ENCODE measurements at places on chromosomes 6 and 20.

DNA sequence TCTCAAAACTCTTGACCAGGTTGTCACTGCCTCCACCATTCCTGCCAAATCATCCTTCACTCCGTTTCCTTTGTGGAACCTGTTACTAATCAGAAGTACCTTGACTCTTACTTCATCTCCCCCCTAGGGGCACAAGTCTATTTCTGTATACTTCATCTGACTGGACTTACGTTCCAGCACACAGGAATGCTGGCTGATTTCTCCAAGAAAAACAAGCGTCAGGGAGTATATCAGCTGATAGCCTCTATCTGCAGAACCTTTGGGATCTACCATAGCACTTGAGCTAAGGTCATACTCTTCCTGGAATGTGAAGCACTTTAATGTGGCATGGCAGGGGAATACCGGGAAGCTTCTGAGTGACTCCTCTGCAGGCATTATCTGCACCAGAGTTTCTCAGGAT, 178.1 kb upstream of the MOCS1 start:
- DNase-seq = no peak

- no peak for DNase-seq
Observed at GRCh38 chr6:56490993-56491392, 151.7 kb downstream of the DST start.

DNA sequence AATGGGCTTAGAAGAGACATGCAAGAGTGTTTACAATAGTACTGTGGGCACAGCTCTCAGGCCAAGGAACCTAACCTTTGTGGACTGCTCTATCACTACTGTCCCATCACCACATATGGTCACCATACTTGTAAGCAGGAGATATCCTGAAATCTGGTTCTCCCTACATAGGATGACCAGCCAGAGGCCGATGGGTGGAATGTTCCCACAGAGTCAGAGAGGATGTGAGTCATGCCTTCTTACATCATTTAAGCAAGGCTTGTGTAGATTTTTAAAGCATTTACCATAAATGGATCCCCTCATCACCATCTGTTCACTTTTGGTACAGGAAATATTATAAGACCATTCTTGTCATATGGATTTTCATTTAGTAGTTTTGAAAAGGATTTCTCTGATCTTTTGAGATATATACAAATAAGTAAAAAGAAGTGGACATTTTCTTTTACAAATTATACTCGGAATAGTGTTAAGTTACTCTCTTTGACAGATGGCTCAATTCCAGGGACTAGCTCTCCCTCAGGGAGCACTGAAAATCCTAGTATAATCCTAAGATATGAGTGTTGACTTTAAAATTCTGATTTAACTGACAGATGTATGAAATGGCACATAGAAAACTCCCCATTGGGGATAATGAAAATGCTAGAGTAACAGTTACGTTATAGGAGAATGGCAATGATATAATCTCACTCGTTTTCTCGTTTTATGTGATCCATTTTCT, 6.6 kb downstream of the HTR1B start:
- no peak for DNase-seq

- DNase-seq = no peak
Observed at GRCh38 chr6:111644893-111645430, 39.3 kb upstream of the TRAF3IP2 start.

DNA sequence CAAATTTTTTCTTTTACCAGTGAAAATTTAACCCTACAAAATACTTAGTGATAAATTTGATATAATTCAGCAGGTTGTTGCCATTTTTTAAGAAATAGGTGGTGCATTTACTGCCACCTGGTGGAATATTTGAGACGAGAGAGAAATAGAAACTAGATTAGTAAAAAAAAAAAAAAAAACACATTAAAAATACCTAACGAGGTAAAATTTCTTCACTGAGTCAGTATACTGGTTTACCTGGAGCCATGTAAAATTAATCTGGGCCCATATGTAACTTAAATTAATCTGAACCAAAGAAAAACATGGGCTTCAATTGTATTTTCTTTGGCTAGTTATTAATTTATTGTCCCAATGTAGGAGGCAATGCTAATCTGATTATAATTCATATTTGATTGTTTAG, 520.8 kb downstream of the EPM2A start:
- no peak for DNase-seq

GRCh38 chr6:136599329-136600011, 49.2 kb upstream of the MAP7 start:
- DNase-seq = no peak

DNA sequence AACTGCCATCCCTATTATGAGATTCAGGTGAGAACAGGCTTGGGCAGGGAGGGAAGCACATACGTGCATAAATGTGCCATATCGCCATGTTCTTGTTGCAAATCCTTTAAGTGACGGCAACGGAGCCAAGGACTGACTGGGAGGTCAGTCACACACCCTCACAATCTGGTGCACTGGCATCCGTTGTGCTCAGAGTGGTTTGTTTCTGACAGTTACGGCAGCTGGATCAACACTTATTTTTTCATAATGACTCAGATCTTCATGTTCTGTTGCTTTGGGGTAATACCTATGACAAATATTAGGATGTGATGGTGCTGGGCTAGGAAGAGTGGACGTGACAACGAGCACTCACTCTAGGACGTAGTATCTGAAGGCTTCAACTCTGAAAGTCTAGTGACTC, 56.2 kb upstream of the PREP start:
- DNase-seq = peak; percentile 38

GRCh38 chr6:46410334-46410953, 80.8 kb downstream of the RCAN2 start:
- DNase-seq = peak; percentile 31

- peak; percentile 11 for DNase-seq
Observed at GRCh38 chr20:13221673-13222318, 722 bp downstream of the ISM1 start.

DNA sequence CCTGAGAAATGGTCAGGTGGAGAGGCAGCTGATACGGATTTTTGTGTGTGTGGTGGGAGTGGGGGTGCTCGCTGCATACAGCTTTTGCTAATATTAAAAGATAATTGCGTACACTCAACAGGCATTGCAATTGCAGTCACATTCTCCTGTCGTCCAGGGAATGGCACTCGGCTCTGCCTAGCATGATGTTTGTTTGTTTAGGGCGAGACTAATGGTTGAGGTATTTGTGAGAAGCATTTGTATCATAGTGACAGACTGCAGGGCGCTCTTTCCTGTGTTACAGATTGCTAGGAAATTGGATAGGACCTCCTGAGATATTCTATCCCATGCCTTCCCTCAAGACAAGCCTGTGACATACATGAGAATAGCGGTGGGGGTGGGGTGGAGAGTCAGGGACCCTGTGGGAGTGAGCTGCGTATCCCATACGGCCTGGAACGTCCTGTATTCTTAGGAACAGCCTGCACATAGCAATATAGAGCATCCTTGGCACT, 207.4 kb downstream of the SOX4 start:
- DNase-seq = no peak

- no peak for DNase-seq
Observed at GRCh38 chr6:158206740-158207421, 38.7 kb downstream of the GTF2H5 start.

DNA sequence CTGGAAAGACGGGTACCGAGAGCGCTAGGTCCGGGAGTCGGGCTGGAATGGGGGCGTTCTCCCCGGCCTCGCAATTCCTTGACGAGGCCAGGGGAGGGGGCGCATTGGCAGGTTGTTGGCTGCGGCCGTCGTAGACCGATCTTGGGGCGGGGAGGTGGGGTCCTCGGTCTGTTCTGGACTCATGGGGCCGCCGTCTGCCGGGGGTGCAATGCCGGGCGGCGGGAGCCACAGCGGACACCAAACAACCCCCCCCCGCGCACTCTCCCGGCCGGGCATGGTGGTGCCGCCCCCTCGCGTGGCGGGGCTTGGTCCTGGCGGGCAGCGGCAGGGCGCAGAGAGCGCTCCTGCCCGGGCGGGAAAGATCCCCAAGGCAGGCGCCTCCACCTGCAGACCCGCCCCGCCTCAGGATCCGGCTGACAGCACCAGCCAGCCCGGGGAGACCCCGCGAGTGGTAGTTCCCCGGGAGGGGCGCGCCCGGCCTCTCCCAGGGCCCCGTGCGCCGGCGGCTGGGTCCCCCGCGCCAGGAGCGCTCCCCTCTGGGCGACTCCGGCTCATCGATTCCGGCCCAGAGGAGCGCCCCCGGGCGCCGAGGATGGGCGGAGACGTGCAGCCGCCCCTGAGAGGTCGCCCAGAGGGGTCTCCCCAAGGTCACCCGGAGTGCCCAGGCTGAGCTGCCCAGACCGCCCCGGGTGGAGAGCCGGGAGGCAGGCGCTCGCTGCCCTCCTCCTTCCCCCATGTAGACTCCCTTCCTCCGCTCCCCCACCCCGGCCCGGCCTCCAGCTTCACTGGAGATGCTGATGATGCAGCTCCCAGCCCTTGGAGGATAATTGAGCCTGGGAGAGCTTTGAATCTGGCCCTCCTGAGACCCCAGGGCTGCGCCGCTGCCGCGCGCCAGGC, 709 bp downstream of the PPP1R16B start:
- peak; percentile 45 for DNase-seq

GRCh38 chr6:170542031-170542719, 10.9 kb downstream of the PSMB1 start:
- no peak for DNase-seq

Measured in effector memory CD8-positive, alpha-beta T cell (primary cell).